Activated gamma-delta T cell treated with anti-CD3 and anti-CD28 coated beads, Interleukin-2, amount 50 U/mL, for 16 hours (primary cell): ENCODE measurements at places on chromosomes 5 and 9.

DNA sequence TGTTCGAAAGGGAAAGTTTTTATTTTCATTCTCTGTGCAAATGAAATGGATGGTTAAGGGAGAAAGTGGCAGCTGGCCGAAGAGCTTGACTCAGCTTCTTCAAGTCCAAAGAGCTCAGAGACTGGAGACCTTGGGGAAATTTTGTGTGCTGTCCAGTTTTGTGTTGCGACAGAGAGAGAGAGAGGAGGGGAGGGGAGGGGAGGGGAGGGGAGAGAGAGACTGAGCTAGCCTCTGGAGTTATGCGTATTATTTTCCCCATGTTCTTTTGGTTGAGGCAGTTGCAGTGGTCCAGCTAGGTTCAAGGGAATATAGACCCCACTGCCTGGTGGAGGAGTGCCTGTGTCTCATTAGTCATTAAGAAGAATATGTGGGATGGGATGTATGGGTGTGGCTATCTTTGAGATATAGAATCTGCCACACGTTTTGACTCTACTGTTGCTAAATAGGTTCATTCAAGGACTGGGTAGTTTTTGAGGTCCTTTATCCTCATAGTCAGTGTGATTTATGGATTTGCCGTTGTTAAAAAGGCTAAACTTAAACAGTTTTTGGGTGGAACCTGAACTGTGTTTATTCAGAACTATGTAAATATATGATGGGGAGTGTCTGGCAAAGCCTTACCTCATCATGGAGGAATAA is 69.7 kb downstream of the ARHGAP26 start:
- DNase-seq: no peak

- no peak for DNase-seq
Observed at GRCh38 chr5:134422791-134423365, 11.2 kb upstream of the CDKN2AIPNL start.

- no peak for DNase-seq
Observed at GRCh38 chr9:94586316-94586715, 7.3 kb downstream of the FBP2 start.

DNA sequence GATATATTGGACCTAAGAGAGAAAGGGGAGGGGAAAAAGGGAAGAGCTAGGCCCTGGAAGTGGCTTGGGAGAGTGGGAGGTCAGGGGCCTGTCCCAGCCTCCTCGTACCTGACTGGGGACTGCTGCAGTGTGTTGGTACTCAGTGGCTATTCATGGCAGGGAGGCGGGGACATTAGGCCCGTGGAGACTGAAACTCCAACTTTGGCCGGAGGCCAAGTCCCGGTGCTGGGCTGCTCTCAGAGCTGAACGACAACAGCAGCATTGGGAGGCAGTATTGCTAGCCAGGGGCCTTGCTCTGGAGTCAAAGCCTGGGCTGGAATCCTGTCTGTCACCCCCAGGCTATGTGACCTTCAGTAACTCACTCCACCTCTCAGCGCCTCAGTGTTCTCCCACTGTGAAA is 37.8 kb downstream of the NEURL1B start:
- DNase-seq: no peak

DNA sequence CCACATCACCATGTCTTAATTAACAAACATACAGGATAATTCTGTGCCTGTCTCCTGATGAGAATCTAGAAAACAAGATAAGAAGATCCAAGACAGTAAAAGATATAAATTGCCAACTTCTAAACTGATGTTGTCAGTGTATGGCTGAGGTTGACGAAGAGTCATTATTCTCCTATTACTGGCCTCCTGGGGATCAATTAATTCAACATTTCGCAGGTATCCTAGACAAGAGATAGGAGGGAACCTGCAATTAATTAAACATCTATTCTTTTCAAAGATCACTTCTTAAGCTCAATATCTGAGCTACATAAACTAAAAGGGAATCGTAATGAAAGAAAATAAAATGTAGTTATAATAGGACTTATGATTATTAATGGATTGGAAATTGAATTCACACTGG is 232.0 kb upstream of the GRIA1 start:
- DNase-seq: no peak

GRCh38 chr9:36969216-36969771 is 64.8 kb downstream of the PAX5 start:
- DNase-seq: no peak

- DNase-seq: no peak
Observed at GRCh38 chr9:134026581-134026980, 1.3 kb downstream of the BRD3OS start.

DNA sequence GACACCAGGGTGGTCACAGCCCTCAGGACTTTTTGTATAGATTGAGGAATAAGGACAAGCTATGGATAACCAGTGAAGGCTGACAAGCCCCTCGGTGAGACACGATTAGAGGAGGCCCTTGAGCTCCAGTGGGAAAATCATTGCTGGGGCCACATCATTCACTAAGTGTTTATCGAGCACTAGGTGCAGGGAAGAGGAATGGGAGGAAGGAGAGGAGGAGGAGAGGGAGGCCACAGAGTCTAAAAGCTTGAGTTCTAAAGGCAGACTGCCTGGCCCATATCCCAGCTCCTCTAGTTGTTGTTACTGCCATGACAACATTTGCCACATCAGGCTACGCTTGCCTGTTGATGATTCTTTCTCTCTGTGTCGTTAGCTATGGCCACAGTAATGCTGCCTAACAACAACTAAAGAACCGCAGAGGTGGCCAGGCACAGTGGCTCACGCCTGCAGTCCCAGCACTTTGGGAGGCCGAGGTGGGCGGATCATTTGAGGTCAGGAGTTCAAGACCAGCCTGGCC is 37.6 kb downstream of the NKX2-5 start:
- no peak for DNase-seq

DNA sequence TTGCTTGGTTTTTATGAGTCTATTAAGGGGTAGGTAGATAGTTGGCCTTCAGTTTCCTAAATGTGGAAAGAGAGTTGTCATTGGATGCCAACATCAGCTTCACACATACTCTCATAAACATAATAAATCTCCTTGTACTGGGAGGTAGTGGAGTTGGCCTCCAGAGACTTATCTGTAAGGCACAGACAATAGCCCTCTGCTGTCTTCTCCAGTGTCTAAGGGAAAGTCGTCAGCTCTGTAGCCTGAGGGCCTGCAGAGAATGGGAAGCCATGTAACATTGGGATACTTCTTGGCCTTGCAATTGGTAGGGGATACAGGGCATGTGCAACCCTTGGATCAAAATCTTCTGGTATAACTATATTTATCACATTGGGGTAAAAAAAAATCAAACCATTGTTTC is 331.9 kb upstream of the KLF9 start:
- no peak for DNase-seq

DNA sequence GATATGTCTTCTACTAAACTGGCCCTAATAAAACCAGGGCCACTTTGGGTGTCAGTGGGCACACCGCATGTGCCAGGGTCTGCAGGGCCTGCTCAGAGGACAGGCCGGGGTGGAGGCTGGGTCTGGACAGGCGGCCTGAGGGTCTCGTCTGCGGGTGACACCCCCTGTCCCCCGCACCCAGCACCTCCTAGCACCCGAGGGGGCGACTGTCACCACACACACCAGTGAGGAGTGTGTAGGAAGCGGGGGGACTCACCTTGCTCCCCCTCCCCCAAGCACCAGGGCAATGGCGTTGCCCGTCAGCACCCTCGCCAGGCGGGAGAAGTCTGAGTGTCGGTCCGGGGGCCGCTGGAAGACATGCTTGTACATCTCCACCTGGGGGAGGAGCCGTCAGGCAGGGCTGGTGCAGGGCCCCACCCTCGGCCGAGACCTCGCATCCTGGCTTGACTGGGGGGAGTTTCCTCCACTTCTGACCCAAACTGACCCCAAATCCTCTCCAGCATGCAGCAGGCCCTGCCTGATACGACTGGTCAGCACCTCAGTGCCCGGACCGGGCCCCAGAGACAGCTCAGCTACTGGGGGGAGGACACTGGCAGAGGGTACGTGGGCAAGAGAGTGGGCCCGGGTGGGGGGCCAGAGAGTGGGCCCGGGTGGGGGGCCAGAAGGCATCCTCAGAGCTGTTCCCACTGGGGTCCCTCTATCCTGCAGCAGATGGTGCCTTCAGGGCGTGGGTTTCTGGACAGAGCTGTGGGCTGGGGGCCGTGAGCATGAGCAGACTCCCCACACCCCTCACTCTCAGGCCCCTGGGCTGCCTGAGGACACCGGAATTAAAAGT is 18.9 kb upstream of the NSMF start:
- no peak for DNase-seq

DNA sequence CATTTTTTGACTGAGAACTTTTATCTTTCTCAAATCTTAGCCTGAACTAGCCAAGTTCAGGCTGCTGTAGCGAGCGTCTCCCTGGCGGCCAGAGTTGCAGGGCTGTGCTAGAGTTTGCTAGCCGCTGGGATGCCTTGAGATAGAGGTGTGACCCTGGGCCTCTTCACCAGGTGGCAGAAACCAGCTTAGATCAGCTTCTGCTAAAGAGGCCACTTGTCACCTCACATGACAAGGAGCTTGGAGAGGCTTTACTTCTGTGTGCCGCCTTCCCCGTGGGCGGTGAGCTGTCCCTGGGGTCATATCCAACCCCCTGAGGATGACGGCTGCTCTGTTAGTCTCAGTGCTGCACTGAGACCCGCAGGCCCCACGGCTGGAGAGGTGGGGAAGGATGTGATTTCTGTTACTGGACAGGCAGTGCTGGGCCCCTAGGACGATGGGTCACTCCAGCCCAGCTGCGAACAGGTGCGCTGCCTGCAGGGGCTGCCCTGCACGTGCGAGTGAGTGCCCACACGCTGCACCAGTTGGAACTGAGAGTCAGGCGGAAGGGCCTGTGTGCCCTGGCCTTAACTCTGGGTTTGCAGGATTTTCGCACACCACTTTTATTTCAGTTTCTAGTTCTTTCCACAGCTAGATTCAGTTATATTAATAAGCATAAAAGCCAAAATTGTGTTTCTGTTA is 63.8 kb downstream of the EHMT1 start:
- no peak for DNase-seq

- DNase-seq: no peak
Observed at GRCh38 chr5:65668696-65669095, 43.9 kb downstream of the SHLD3 start.

GRCh38 chr5:58842852-58843251 is 260.0 kb downstream of the RAB3C start:
- DNase-seq: no peak

GRCh38 chr9:110820381-110820780 is 151.8 kb downstream of the MUSK start:
- DNase-seq: no peak

DNA sequence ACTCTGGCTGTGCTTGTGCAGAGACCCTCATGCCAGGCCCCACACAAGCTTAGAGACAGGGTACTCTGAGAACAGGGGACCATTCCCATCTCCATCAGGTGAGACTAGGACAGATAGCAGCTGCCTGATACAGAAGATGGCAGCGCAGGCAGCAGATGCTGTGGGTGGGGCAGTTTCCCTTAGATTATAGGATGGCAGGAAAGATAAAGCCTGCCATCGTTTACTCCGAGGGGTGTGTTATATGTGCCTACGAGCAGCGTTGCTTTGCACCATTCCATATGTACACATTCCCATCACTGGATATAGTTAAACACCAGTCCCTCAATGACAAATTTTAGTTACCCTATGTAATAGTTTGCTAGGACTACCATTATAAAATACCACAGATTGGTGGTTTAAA is 135.2 kb downstream of the SMARCA2 start:
- no peak for DNase-seq

GRCh38 chr5:127801751-127802476 is 98.7 kb downstream of the CCDC192 start:
- DNase-seq: no peak

DNA sequence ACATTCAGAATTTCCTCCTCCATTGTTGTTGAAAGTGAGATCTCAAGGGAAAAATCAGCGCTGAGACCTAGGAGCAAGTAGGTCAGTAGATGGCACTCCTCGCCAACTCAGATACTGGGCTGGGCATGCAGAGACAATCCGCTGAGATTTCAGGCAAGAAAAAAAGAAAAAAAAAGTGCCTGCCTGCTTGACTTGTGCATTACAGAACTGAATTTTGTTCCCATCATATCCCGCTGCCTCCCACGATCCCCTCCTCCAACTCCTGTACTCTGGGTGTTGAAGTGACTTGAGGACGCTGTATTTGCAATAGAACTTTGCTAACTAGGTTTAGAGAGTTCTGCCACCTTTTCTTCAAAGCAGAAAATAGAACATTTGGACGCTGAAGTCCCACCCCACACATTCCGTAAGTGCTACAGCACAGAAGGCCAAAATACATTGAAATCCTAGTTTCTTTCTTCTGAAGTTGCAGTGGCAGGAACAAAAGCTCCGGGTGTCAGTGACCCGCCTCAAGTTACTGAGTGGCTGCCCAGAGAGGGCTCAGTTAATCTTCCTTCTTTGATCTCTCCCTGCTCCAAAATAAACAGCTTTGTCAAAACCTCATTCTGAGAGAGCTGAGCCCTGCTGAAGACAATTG is 265.8 kb downstream of the MLLT3 start:
- DNase-seq: peak; percentile 5

DNA sequence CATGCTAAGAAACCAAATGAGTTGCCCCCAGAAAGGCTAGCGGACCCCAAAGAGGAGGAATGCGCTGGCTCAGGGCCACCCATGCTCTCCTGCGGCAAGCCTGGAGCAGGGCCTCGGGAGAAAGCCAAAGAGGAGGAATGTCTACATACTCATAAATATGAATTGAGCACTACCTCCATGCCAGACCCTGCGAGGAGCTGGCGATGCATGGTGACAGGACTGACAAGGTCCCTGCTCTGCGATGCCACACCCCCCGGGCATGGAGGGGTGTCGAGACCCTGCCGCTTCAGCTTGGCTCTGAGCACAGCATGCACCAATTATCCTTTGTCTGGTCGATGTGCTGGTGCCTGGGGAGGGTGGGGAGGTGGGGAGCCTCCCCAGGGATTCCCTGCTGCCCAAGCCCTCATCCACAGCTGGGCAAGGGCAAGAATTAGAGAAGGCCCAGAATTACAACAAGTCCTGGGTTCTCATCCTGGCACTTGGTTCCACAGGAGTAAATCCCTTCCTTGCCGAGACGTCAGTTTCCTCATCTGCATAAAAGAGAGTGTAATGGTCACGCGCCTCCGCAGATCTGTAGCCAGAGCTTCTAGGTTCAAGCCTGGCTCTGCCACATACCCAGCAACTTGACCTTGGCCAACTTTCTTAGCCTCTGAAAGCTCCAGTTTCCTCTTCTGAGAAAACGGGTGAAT is 74.4 kb downstream of the FAM114A2 start:
- DNase-seq: no peak

GRCh38 chr9:73146111-73146815 is 5.4 kb upstream of the ANXA1 start:
- DNase-seq: no peak

GRCh38 chr5:124289641-124290311 is 456.7 kb downstream of the ZNF608 start:
- no peak for DNase-seq

DNA sequence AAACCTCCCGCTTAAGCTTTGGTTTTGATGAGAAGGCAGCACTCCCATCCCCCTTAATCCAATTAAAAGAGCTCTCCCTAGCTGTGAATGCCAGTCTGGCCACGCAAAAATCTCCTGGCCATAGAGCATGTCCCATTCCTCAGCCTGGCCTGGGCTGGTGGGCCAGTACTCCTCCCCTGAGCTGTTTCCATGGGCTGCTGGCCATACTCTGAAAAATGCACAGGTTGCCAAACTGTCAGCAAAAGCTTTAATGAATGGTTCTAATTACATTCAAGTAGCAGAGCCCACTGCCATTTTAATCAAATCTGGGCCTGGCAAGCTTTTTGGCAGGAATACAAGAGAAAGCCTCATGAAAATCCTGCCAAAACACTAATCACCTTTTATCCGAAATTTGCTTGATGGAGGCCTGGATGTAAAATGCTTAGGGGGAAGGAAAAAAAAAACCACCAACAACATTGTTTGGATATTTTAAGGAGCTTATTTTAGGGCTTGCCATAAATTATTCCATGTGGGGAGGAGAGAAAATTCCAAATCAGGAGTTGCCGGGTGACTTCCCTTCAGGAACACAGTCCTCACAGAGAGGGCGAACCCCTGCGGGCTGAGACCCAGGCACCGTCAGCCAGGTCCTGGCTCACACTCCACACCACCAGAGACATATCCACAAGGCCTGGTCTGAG is 243.3 kb downstream of the SEC61B start:
- no peak for DNase-seq
